ENCODE measurements at places on chromosomes 4 and X.

DNA sequence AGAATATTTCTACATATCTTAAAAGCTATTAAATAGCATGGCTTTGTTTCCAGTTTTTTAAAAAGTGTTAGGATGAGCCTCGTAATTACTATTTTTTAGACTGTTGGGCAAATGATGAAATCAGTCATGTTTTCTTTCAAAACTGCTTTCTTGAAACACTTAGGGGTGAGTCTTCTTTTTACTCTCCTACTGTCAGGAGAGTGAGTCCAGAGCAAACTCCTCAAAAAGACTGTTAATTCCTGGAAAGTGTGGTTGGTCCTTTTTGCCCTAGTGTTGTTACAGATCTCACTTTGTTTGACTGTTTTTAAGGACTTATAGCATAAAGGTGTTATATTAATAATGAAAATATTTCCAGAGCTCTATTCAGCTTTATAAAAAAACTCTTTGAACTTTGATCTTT is 6.3 kb downstream of the GSTCD start:
- H3K36me3 ChIP-seq = no peaks in the 10 kb centered on the region
- H3K27ac ChIP-seq = no peak overlapping the region
- no peak for DNase-seq

GRCh38 chr4:60619531-60620305 is 580.4 kb upstream of the ADGRL3 start:
- H3K36me3 ChIP-seq = no peaks in the 10 kb centered on the region
- no peak for DNase-seq

GRCh38 chrX:7586126-7586525 is 256.8 kb upstream of the VCX start:
- no peak for DNase-seq
- no peak overlapping the region for H3K27ac ChIP-seq
- H3K27me3 ChIP-seq = no peaks in the 10 kb centered on the region

DNA sequence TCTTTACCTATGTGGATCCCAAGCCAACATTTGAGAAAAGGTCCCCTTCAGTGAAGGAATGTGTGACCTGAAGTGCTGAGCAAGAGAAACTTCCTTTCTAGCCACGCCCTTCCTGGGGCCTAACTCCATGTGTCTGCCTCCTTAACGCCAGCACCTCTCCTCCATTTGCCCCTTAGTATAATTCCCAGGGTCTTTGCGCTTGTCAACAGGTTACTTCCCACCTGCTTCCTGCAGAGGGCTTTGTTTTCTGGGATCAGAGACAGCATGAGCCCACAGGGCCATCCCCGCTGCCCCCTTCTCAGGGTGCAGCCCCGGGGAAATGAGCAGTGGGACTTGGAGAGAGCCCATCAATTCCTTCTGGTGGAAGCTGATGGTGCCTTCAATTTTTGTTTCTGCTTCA is 45.9 kb upstream of the DRD5 start:
- peaks cover 2% of the 10 kb centered on the region for H3K27me3 ChIP-seq
- H3K36me3 ChIP-seq = no peaks in the 10 kb centered on the region
- H3K27ac ChIP-seq = no peak overlapping the region
- H3K4me3 ChIP-seq = no peak overlapping the region
- H3K4me1 ChIP-seq = no peaks in the 10 kb centered on the region
- DNase-seq = no peak

- peaks cover 1% of the 10 kb centered on the region for H3K4me1 ChIP-seq
- DNase-seq = no peak
- H3K27me3 ChIP-seq = peaks cover 1% of the 10 kb centered on the region
- H3K36me3 ChIP-seq = no peaks in the 10 kb centered on the region
These were observed 67.0 kb downstream of the GPC3 start for GRCh38 chrX:133918361-133918771.

- no peak overlapping the region for H3K27ac ChIP-seq
- H3K27me3 ChIP-seq = no peaks in the 10 kb centered on the region
- no peak overlapping the region for H3K4me3 ChIP-seq
- peaks cover 44% of the 10 kb centered on the region for H3K4me1 ChIP-seq
- H3K36me3 ChIP-seq = no peaks in the 10 kb centered on the region
These were observed 24.1 kb downstream of the SEC24D start for GRCh38 chr4:118811832-118812231.

- H3K4me3 ChIP-seq = no peak overlapping the region
- peaks cover 2% of the 10 kb centered on the region for H3K27me3 ChIP-seq
- no peak for DNase-seq
- peaks cover 16% of the 10 kb centered on the region for H3K4me1 ChIP-seq
These were observed 44.3 kb downstream of the RASGEF1B start for GRCh38 chr4:81427344-81427821.

DNA sequence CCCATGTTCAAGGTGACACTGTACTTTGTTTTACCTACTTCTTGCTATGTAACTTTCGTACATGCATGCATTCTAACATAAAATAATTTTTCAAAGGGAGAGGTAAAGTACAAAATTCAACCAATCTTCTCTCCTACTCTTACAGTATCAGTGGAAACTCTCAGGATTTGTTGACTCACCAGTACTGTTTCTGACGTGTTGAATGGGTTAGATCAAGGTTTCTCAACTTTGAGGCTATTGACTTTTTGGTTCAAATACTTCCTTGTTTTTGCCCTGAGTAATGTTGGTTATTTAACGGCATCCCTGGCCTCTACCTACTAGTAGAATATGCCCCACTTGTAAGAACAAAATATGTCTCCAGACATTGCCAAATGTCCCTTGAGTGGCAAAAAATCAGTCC is 94.6 kb upstream of the SMAD1 start:
- peaks cover 10% of the 10 kb centered on the region for H3K4me1 ChIP-seq
- H3K27me3 ChIP-seq = peaks cover 2% of the 10 kb centered on the region
- DNase-seq = no peak
- H3K4me3 ChIP-seq = no peak overlapping the region
- H3K27ac ChIP-seq = no peak overlapping the region

- H3K4me3 ChIP-seq = no peak overlapping the region
- no peaks in the 10 kb centered on the region for H3K4me1 ChIP-seq
- no peak for DNase-seq
- no peaks in the 10 kb centered on the region for H3K36me3 ChIP-seq
These were observed 69.0 kb downstream of the DCK start for GRCh38 chr4:71062436-71062835.

GRCh38 chr4:140769209-140769608 is 13.0 kb upstream of the TBC1D9 start:
- H3K36me3 ChIP-seq = no peaks in the 10 kb centered on the region
- H3K27me3 ChIP-seq = peaks cover 3% of the 10 kb centered on the region
- no peak overlapping the region for H3K27ac ChIP-seq
- no peak overlapping the region for H3K4me3 ChIP-seq
- no peak for DNase-seq

DNA sequence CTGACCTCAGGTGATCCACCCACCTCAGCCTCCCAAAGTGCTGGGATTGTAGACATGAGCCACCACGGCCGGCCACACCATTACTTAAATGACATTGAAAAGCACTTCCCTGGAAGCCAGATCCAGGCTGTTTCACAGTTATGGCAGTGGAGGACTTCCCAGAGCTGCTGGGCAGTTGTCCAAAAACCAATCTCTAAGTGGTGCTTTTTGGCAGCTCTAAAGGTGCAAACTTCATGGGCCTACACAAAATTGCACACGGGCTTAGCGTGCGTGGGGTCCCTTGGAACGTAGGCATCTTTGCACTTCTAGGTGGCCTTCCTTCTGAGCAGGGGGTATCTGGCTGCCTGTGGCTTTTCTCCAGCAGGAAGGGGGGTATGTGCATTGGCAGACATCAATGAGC is 172.3 kb downstream of the SHOX start:
- peaks cover 7% of the 10 kb centered on the region for H3K27me3 ChIP-seq
- DNase-seq = no peak

GRCh38 chr4:123411514-123411913 is 14.9 kb downstream of the SPRY1 start:
- peaks cover 8% of the 10 kb centered on the region for H3K4me1 ChIP-seq
- DNase-seq = no peak
- no peak overlapping the region for H3K27ac ChIP-seq

DNA sequence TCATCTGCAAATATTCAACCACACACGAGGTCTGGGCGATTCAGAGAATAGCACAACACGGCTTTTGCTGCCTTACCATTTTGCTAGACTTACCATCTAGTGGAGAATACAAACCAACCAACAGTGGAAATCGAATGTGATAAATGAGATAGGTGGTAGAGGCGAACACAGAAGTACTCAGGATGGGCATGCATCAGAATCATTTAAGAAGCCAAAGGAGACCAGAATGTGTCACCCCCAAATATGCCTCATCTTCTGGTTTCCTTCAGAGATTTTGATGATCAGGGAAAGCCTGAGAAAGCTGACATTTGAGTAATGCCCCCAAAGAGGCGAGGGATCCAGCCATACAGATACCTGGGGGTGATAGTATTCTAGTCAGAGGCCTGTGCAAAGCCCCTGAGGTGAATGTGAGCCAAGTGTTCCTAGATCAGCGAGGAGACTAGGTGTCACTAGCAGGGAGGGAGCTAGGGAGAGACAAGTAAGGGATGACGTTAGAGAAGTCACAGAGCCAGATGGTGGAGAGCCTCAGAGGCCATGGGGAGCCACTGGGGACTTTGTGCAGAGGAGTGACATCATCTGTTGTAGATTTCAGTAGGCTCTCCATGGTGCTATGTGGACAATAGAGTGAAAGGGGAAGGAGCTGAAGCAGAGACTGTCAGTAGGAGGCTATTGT is 1.7 kb downstream of the MTMR1 start:
- H3K27ac ChIP-seq = peak overlapping the region; percentile 95
- peak; percentile 31 for DNase-seq
- H3K4me3 ChIP-seq = peak overlapping the region; percentile 80
- H3K4me1 ChIP-seq = peaks cover 16% of the 10 kb centered on the region

- no peak for DNase-seq
- peaks cover 4% of the 10 kb centered on the region for H3K27me3 ChIP-seq
- no peaks in the 10 kb centered on the region for H3K36me3 ChIP-seq
- peaks cover 27% of the 10 kb centered on the region for H3K4me1 ChIP-seq
These were observed 227.7 kb downstream of the C4orf33 start for GRCh38 chr4:129323658-129324057.

Data from glutamatergic neuron (in vitro differentiated cells).